A549 (cell line): ENCODE measurements at places on chromosomes 3 and 15.

DNA sequence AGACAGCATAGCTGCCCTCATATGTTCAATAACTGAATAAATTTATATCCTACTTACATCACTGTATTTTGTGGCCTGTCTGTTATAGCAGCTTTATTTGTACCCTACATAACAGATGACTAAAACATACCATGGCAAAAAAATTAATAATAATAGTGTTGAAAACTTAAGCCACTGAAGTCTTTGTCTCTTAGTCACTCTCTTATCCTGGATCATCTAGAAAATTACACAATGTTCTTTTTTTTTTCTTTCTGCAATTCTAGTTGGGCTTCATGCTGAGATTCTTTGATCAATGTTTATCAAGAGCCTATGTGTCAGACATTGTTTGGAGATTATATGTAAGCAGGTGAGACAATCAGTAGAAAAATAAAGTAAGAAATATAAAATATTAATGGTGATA is 519.3 kb upstream of the ARPP21 start:
- DNase-seq: no peak

DNA sequence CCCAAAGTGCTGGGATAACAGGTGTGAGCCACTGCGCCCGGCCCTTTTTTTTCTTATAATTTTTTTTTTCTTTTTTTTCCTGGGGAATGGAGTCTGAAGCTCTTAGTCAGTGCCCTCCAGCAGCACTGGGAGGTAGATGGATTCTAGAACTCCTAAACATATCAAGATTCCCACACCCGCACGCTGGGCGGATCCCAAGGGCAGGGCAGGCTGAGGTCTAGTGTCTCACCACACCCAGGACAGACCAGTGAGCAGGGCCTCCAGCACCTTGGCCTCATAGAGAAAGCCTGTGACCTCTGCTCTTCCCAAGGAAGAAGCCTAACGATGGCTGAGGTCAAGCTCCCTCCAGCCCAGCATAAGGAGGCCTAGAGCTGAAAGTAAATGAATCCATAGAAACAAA is 153.7 kb upstream of the MEF2A start:
- no peak for DNase-seq

DNA sequence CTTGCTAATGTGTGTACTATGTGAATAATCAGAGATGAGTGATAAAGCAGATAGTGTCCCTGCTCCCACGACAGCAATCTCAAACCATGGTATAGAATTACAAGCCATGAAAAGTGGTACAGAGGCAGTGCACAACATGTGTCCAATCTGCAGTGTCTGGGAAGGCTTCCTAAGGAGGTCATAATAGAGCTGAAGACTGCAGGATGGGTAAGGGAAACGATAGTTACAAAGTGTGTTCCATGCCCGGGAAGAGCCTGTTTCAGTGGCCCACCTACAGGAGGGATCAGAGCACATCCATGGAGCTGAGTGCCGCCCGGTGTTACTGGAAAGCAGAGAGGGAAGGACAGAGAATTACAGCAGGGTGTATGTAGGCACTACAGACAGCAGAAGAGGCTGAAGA is 48.9 kb downstream of the PAK2 start:
- no peak for DNase-seq

GRCh38 chr3:27756877-27757276 is 34.8 kb upstream of the EOMES start:
- DNase-seq: no peak

DNA sequence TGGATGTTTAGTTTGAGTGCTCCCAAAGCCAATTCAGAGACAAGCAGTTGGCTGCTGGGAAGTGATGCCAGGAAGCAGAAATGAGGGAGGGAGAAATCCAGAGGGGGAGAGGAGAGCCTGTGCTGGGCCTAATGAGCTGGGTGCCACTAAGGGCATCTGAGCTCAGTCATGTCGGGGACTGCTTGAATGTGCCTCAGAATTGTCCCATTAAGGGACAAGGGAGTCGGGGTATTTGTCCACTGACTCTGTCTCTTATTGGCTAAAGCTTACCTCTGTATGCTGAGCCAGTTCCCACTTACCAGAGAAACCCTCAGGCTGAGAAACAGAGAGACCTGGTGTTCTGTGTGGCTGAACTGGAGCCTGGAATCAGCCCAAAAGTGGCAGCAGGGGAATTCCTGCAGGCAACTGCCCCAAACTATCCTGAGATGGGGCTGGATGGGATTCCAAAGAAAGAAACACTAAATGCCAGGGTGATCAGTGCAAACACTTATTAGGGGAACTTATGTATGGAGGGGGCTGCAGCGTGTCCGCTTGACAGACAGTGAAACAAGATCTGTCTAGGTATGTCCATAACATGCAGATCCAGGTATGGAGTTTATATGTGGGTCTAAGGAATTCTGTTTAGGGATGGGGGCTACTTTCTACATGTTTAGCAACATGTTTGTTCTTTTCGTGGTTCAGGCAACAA is 48.6 kb downstream of the NR1D2 start:
- no peak for DNase-seq

DNA sequence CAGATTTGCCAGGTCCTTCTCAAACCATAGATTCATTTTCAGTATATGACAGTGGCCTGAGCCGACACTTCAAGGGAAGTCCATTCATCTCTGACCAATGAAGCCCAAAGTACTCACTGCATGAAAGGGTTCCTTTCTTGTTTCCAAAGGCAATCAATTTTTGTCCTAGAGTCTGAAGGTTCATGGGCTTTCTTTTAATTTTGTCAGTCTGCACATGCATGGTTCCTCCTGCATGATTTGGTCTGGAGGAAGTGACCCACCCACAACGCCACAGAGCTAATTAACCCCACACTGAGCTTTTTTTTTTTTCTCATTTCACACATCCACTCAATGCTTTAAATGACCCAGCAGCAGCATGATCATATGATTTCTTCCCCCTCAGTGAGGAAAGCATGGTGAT is 216.4 kb downstream of the TIGIT start:
- DNase-seq: no peak

GRCh38 chr3:45534632-45535031 is 59.9 kb upstream of the LIMD1 start:
- DNase-seq: no peak

DNA sequence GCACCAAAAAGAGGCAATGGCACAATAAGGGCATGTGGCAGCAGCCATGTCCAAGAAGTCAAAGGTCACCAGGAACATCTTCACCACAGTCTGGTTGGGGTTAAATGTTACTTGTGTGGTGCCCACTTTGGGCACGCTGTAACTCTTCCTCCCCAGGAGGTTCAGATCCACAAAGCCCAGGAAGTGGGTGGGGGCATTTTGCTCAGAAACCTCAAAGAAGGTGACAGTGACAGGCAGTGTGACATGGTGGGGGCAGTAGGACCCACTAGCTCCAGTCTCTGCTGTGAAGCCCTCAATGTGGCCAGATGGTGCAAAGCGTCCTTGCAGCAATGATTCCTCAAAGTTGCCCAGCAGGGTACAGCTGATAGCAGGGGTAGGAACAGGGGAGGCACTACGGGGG is 5.8 kb downstream of the ZNF80 start:
- no peak for DNase-seq
